ENCODE measurements at places on chromosomes 2 and 18. TPM values are rescaled to one million over a fixed set of nuclear protein-coding genes. Genes with fewer than 3 reads are reported as not detected.

The DNAH7 gene
- total RNA-seq, result 0.59 TPM

The ACMSD gene
- total RNA-seq, result not detected

The VAMP5 gene
- 0.31 TPM for total RNA-seq

The SERPINB4 gene
- not detected for total RNA-seq

The LYPD6B gene
- total RNA-seq, result not detected

The KCNIP3 gene
- total RNA-seq, result 1.4 TPM

The IAH1 gene
- 101 TPM for total RNA-seq

The SERPINB11 gene
- total RNA-seq, result not detected

The FRZB gene
- total RNA-seq, result 0.06 TPM

The ARHGAP15 gene
- not detected for total RNA-seq

The DYNAP gene
- not detected for total RNA-seq

The GKN2 gene
- 4.3 TPM for total RNA-seq

The TMEM17 gene
- 6.0 TPM for total RNA-seq

The SPATA3 gene
- not detected for total RNA-seq

The CFAP53 gene
- total RNA-seq, result 0.19 TPM

The STPG4 gene
- not detected for total RNA-seq

The MALL gene
- total RNA-seq, result 131 TPM

The PROC gene
- total RNA-seq, result 2.9 TPM

The KIF1A gene
- total RNA-seq, result 0.69 TPM

The UGT1A6 gene
- 1.6 TPM for total RNA-seq

The EMILIN1 gene
- total RNA-seq, result 0.64 TPM

The ZNF521 gene
- not detected for total RNA-seq

The CAPN14 gene
- not detected for total RNA-seq

The SMPD4 gene
- 76.9 TPM for total RNA-seq

The C2orf81 gene
- 2.2 TPM for total RNA-seq

The CMPK2 gene
- total RNA-seq, result 1.3 TPM
